ENCODE measurements at places on chromosomes 3 and 15. TPM values are rescaled to one million over a fixed set of nuclear protein-coding genes. Genes with fewer than 3 reads are reported as not detected.

DNA sequence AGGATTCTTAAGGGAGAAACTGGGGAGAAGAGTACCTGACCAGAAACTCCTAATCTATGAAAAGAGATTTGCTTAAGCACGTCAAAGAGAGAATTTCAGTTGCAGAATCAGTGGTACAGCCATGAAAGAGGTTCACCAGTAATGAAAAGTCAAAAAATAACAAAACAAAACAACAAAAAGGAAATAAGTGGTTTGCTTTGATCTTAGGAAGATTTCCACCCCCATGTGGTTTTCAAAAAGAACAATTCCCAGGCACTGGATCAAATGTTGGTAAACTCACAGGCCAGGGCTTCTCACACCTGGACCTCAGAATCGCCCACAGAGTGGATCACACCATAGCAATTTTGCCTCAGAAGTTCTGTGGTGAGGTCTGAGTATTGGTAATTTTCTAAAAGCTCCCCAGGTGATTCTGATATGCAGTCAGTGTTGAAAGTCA is 67.5 kb downstream of the TMEM39A start:
- no peak for DNase-seq

- DNase-seq, result no peak
Observed at GRCh38 chr3:179247289-179248015, 3.5 kb downstream of the KCNMB3 start.

DNA sequence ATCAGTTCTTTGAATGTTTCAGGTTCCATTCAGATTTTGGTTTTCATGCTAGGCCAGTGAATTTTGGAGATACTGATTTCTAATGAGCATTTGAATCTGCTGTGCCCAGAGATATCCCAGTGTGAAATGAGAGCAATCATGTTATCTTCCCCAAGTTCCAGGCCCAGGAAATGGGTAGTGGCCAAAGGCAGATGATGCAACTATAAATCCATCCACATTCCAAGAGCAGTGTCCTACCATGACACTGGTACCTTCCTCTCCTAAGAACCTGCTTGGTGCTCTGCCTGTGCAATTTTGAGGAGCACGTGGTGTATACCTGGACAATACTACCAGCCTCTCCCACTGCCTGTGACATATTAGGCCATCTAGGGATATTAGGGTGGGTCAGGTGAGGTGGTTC is 186.8 kb downstream of the SLCO3A1 start:
- DNase-seq, result no peak

DNA sequence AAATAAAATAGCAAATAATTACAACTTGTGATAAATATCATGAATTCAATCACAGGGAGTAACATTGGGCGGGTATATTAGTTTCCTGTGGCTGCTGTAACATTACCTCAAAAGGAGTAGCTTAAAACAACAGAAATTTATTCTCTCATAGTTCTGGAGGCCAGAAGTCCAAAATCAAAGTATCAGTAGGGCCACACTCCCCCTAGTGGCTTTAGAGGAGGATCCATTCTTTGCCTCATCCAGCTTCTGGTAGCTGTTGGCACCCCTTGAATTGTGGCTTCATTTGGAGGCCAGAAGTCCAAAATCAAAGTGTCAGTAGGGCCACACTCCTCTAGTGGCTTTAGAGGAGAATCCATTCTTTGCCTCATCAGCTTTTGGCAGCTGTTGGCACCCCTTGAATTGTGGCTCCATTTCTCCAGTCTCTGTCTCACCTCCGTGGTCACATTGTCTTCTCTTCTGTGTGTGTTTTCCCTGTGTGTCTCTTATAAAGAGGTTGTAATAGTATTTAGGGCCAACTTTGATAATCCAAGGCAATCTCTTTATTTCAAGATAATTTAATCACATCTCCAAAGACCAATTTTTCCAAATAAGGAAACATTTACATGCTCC is 3.1 kb upstream of the CFAP20DC start:
- DNase-seq, result no peak

RASA2 gene
- 10.4 TPM for total RNA-seq

PDHB gene
- 50.9 TPM for total RNA-seq

- no peak for DNase-seq
Observed at GRCh38 chr3:108091498-108092250, 843 bp upstream of the CD47 start.

CFAP91 gene
- total RNA-seq, result not detected

MINDY4B gene
- not detected for total RNA-seq

DNA sequence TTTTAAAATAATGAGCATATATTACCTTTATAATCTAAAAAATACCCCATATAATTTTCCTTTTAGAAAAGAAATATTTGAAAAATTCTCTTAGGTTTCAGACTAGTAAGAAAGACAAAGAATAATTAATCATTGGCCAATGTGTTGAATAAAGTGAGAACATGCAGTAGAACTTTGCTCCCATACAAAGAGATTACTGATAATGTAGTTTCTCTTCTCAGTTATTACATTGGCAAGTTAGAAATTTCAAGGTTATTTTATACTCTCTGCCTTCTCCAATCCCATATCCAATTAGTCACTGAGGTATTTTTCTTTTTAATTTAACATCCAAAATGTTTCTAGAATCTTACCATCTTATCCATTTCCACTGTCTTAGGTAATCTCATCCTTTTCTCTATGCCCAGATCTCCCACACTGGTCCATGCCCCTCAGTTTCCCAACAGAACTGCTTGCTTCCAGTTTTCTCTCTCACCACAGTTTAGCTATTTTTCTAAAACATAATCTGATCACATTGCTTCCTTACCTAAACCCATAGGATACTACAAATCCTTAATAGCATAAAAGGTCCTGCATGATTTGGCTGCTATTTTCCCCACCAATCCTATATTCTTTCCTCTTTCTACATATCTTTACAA is 10.8 kb downstream of the XRN1 start:
- no peak for DNase-seq

CCDC39 gene
- not detected for total RNA-seq

All from K562 (cell line).